Neural progenitor cell (in vitro differentiated cells): ENCODE measurements at places on chromosomes 12 and 14. TPM values are rescaled to one million over a fixed set of nuclear protein-coding genes. Genes with fewer than 3 reads are reported as not detected.

The SPTB gene
- total RNA-seq, result 0.09 and 0.77 TPM in 2 replicates

DNA sequence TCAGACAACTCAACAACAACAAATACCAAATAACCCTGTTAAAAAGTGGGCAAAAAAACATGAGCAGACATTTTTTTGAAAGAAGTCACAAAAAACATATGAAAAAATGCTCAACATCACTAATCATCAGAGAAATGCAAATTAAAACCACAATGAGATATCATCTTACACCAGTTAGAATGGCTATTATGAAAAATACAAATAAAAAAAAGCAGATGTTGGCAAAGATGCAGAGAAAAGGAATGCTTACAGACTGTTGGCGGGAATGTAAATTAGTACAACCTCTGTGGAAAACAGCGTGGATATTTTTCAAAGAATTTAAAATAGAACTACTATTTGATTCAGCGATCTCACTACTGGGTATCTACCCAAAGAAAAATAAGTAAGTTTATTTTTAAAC lies 114.0 kb downstream of the SLC38A4 start:
- no peak overlapping the region for H3K4me3 ChIP-seq
- no peak overlapping the region for H3K27ac ChIP-seq
- no peaks in the 10 kb centered on the region for H3K27me3 ChIP-seq
- no peaks in the 10 kb centered on the region for H3K4me1 ChIP-seq

DNA sequence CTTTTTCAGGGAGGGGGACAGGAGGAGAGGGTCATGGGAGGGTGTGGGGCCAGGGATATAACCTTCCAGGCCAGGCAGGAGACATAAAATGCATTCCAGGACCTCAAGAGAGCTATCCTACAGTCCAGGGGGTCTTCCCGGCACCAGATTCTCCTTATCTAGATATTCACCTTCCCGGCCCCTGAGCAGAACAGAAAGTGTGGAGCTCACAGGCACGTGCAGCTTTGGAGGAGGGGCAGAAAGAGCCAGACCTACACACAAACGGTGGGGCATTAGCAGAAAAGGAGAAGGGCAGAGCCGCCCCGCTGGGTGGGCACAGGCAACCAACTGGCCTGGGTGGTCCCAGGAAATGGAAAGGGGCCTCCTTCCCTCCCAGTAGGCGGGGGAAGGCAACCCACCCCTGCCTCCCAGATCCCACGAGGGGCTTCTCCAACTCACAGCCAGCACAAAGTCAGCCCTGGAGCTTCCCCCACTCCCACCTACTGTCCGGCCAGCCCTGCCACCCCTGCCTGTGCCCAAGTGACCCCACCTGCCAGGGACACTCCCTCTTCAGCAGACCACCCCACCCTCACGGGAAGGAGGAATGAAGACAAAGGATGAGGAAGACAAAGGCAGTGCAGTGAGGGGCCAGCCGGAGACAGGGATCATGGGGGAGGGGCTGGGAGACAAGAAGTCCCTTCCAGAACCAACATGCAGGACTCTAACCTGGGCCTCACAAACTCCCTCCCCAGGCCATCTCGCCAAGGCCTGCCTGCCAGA lies 33.3 kb downstream of the CCDC85C start:
- no peak overlapping the region for H3K4me3 ChIP-seq
- H3K27ac ChIP-seq, result no peak overlapping the region
- H3K4me1 ChIP-seq, result peaks cover 71% of the 10 kb centered on the region

- no peak overlapping the region for H3K27ac ChIP-seq
- no peaks in the 10 kb centered on the region for H3K4me1 ChIP-seq
- no peak for DNase-seq
- H3K4me3 ChIP-seq, result no peak overlapping the region
- no peaks in the 10 kb centered on the region for H3K27me3 ChIP-seq
Measured at GRCh38 chr12:111732786-111733185, 33.9 kb upstream of the ALDH2 start.

DNA sequence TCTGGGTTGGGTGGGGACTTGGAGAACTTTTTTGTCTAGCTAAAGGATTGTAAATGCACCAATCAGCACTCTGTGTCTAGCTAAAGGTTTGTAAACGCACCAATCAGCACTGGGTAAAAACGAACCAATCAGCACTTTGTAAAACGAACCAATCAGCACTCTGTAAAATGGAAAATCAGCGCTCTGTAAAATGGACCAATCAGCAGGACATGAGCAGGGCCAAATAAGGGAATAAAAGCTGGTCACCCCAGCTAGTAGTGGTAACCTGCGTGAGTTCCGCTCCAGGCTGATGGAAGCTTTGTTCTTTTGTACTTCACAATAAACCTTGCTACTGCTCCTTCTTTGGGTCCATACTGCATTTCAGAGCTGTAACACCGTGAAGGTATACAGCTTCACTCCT lies 1.7 kb upstream of the ACOT2 start:
- no peak overlapping the region for H3K4me3 ChIP-seq
- no peak overlapping the region for H3K27ac ChIP-seq
- H3K4me1 ChIP-seq, result no peaks in the 10 kb centered on the region
- H3K27me3 ChIP-seq, result peaks cover 5% of the 10 kb centered on the region
- DNase-seq, result no peak
- no peaks in the 10 kb centered on the region for H3K36me3 ChIP-seq

- DNase-seq, result no peak
- H3K4me1 ChIP-seq, result no peaks in the 10 kb centered on the region
- peaks cover 16% of the 10 kb centered on the region for H3K36me3 ChIP-seq
- H3K4me3 ChIP-seq, result no peak overlapping the region
- no peaks in the 10 kb centered on the region for H3K27me3 ChIP-seq
- H3K27ac ChIP-seq, result no peak overlapping the region
Measured at GRCh38 chr12:19369691-19370148, 69.6 kb upstream of the AEBP2 start.
